Stimulated activated CD4-positive, alpha-beta T cell treated with anti-CD3 and anti-CD28 coated beads, Interleukin-15, amount 100 ng/mL, for 1 hour (primary cell): ENCODE measurements at places on chromosomes 6 and 20.

DNA sequence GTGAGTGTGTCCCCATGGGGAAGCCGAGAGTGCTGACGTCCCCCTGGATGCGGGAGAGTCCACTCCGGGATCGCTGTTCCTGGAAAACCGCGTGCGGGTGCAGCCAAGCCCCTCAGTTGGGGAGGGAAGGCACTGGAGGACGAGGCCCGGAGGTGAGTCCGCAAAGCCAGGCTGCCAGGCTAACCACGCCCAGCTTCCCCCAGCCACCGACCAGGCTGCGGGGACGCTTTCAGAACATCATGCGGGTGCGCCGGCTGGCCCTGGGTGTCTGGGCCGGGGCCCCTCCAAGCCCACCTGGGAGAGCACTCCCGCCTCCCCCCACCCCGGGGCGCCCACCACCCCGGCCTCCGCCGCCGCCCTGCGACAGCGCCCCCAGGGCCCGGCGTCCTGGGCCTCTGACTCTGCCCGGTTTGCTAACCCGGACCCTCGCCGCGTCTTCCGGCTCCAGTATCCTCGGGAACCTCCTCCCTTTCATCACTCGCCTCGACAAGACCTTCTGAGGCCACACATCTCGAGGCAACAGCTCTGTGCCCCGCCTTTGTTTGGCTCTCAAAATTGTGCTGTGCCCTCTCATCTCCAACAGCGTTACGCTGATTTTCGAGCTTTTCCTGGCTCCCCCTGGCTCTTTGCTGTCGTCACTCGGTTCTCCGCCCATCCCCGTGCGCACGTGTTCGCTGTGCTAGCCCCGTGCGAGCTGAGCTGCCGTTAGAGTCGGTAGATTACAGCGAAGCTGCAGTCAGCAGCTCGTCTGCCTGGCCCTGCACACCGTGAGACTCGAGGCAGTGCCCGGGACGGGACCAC lies 47.1 kb upstream of the ENTPD6 start:
- DNase-seq: no peak

- DNase-seq: no peak
Measured at GRCh38 chr6:135325624-135326424, 144.7 kb downstream of the MYB start.

DNA sequence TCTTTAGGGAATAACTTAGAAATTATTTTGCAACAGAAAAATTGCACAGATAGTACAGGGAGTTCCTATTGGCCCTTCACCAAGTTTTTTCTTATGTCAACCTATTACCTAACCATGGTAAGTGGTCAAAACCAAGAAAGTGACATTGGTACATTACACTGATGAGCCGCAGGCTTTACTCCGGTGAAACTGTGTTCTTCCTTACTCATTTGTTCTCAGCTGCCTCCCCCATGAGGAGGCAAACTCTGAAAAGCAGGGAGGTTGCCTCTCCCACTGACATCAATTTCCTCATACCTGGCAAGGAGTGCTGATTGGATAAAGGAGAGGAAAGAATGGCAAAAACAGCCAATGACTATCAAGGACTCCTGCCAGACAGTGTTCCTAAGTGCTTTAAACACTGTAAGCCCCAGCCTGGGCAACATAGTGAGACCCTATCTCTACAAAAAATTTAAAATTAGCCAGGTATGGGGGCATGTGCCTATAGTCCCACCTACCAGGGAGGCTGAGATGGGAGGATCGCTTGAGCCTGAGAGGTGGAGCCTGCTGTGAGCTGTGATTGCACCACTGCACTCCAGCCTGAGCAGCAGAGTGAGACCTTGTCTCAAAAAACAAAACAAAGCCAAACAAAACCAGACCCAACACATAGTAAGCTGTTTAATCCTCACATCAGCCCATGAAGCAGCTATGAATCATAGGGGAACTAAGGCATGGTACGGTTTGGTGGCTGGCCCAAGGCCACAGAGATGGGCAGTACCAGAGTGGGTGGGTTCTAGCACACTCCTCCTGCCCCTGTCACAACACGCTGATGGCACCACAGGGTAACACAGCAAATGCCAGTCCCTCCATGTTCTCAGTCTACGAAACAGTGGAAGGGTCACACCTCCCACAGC lies 24.7 kb downstream of the C20orf203 start:
- DNase-seq: no peak

DNA sequence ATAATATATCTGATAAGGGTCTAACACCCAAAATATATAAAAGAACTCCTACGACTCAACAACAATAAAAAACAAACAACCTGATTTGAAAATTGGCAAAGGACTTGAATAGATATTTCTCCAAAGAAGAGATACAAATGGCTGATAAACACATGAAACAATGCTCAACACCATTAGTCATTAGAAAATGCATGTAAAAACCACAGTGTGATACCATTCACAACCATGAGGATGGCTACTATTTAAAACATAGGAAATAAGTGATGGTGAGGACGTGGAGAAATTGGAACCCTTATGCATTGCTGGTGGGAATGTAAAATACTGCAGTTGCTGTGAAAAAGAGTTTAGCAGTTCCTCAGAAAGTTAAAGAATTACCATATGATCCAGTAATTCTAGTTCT lies 41.4 kb downstream of the PTGIS start:
- DNase-seq: no peak
